Fibroblast of lung (primary cell): ENCODE measurements at places on chromosomes 16 and 17. TPM values are rescaled to one million over a fixed set of nuclear protein-coding genes. Genes with fewer than 3 reads are reported as not detected.
A peak's percentile ranks its signal among the peaks of the same experiment; 100 is the strongest.

Gene MYOCD
- 0.17 and 0.26 TPM in 2 replicates for total RNA-seq

Gene KRTAP1-5
- total RNA-seq = 0.17 TPM in 1 of 2 replicates, not detected in the other

Gene USH1G
- under 0.01 TPM in 1 of 2 replicates, not detected in the other for total RNA-seq

Gene CCL14
- not detected in 2 replicates for total RNA-seq

Gene SLC35G6
- total RNA-seq = not detected in 2 replicates

Gene CHAD
- total RNA-seq = not detected in 2 replicates

Gene CHCT1
- total RNA-seq = 0.26 TPM in 1 of 2 replicates, not detected in the other

Gene OR2C1
- under 0.01 and 0.17 TPM in 2 replicates for total RNA-seq

Gene MYL4
- total RNA-seq = not detected in 2 replicates

Gene PIMREG
- total RNA-seq = 1.5 and 10.6 TPM in 2 replicates

Gene PRCD
- total RNA-seq = 4.1 and 4.3 TPM in 2 replicates

Gene GPRC5B
- total RNA-seq = 4.5 and 6.4 TPM in 2 replicates

Gene TBC1D3D
- total RNA-seq = 0.77 TPM in 1 of 2 replicates, not detected in the other

Gene KRT17
- total RNA-seq = 0.26 and 0.50 TPM in 2 replicates

Gene NPIPB8
- total RNA-seq = 0.17 TPM in 1 of 2 replicates, not detected in the other

Gene PLLP
- not detected in 2 replicates for total RNA-seq

GRCh38 chr17:81831957-81832607 lies 1.0 kb downstream of the MCRIP1 start:
- peak; percentile 45 for DNase-seq

DNA sequence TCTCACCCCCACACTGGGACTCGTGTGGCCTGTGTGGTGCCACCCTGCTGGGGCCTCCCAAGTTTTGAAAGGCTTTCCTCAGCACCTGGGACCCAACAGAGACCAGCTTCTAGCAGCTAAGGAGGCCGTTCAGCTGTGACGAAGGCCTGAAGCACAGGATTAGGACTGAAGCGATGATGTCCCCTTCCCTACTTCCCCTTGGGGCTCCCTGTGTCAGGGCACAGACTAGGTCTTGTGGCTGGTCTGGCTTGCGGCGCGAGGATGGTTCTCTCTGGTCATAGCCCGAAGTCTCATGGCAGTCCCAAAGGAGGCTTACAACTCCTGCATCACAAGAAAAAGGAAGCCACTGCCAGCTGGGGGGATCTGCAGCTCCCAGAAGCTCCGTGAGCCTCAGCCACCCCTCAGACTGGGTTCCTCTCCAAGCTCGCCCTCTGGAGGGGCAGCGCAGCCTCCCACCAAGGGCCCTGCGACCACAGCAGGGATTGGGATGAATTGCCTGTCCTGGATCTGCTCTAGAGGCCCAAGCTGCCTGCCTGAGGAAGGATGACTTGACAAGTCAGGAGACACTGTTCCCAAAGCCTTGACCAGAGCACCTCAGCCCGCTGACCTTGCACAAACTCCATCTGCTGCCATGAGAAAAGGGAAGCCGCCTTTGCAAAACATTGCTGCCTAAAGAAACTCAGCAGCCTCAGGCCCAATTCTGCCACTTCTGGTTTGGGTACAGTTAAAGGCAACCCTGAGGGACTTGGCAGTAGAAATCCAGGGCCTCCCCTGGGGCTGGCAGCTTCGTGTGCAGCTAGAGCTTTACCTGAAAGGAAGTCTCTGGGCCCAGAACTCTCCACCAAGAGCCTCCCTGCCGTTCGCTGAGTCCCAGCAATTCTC lies 27.4 kb downstream of the STH start:
- DNase-seq = no peak

GRCh38 chr16:75019007-75019406 lies 20.2 kb downstream of the ZNRF1 start:
- no peak for DNase-seq

DNA sequence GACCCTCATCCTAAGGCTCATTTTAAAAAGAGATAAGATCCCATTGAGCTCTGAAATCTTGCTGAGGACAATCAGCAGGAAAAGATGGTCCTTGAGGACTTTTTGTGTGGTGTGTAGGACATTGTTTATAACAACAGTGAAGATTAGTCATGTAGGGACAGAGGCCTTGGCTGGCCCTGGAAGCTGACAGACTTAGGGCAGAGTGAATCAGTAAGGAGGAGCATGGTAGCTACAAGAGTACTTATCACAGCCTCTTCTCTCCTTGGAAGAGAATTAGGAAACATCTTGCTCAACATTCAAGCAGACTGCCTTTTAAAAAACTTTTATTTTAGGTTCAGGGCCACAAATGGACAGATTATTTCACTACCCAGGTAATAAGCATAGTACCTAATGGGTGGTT lies 665.9 kb upstream of the SALL1 start:
- peak; percentile 50 for DNase-seq

GRCh38 chr17:48131216-48131824 lies 23.8 kb downstream of the SNX11 start:
- DNase-seq = peak; percentile 79

DNA sequence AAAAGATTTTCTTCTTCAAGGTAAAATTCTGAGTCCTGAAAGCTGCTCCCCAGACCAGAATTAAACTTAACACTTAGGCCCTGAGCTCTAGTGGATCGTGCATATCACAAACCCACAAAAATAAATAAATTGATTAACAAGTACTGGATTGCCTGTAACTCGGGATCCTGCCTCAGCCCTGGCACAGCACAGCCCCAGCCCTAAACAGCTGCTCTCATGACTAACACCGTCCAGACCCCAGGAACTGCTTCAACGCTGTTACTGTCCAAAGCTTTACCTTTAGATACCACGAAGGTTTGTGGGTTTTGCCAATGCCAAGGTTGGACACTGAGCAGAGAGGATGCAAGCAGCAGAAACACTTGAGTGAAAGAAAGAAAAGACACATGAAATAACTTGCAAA lies 172.5 kb downstream of the COPRS start:
- DNase-seq = peak; percentile 39

DNA sequence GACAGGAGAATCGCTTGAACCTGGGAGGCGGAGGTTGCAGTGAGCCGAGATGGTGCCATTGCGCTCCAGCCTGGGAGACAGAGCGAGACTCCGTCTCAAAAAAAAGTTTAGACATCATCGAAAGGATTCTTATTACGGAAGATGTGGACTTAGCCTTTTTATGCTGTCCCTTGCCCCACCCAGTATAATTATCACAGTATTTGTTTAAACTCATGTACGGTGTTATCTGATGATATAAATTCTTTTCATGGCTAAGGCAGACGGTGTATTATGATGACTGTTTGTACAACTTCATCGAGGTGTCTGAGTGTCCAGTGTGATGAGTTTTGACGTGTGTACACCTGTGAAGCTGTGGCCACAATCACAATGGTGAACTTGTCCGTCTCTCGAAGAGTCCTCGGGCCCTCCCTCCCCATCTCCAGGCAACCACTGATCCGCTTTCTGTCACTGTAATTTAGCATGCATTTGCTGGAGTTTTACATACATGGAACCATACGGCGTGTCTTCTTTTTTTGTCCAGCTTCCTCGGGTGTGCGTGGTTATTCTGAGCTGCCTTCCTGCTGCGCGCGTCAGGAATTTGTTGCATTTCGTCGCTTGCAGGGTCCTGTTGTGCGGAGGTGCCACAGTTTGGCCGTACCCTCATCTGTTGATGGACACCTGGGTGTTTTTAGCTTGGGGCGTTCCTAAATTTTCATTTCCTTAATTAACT lies 26.2 kb downstream of the BAIAP2 start:
- no peak for DNase-seq

DNA sequence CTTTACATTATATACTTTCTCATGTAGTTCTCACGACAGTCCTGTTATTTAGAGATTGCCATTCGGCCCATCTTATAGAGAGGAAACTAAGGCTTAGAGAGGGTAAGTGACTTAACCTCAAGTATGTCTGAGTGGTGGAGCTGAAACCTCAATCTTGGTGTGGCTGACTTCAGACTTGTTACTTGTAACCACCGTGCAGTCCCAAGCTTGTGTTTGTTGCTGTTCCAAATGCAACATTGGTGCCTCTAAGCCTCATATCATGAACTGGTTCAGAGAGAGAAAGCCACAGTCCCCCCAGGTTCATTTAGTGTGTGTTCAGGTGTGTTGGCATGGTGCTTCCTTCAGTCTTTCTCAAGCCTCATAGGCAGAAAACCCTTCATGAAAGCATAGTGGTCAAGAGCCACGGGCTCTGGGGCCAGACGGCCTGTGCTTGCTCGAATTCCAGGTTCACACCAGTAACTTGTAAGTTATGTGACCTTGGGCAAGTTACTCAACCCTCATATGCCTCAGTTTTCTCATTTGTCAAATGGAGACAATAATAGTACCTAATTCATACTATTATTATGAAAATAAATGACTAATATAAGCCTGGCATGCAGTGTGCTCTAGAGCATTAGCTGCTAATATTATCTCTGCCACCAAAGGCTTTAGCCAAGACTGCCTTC lies 39.9 kb downstream of the CDH1 start:
- DNase-seq = no peak

DNA sequence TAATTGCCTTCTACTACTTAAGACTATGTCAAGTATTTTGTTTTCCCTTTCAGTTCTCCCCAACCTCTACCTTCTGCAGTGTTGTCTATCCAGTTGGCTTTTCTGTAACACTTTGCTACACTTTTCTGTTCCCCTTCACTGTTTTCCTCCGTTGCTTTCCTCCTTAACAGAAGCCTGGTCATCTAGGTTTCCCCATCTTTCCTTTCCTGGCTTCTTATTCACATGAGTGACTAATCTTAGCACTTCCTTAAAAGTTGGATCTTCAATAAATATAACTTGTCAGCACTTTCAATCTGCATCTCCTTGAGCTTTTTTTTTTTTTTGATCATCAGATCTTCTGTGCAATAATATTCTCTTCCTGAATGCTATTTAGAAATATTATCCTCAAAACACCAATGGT lies 2.8 kb upstream of the SLFN11 start:
- no peak for DNase-seq

DNA sequence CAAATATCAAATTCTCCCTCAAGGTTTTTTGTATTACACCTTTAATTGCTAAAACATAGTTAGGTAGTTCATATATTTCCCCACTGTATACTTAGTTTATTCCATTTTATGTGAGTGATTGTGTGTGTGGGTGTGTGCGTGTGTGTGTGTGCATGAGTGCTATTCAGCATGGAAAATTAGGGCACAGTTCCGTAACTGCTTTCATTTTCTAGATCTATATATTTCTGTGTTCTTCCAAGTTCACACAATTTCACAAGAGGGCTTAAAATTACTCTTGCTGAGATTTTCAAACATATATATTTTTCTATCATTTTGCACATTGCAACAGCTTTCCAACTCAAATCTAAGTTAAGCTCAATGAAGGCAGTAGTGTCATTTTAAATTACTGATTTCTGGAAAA lies 782.9 kb upstream of the SOX9 start:
- peak; percentile 66 for DNase-seq

DNA sequence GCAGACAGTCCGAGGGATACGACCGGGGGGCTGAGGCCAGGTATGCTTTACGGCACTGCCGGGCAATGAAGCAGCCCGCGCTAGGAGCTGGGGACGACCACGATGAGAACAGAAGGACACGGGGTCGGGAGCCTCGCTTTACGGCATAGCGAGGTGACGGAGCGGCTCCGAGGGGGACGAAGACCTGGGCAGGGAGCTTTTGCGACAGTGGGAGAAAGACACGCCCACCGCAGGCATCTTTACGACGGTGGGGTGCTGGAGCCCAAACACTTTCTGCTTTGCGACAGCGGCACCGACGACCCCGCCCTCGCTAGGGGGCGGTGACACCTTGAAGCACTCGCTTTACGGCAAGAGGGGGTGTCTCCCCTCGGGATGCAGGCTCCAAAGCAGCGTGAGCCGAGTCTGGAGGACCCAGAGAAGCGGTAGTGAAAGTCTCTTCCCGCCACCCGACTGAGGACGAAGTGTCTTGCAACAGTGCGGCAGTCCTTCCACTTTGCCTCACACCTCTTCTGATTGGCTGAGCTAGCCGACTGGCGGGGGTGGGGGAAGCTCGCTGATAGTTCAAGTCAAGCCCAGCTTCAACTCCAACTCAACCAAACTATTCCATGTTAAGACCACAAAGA lies 350 bp upstream of the NEURL4 start:
- peak; percentile 100 for DNase-seq

DNA sequence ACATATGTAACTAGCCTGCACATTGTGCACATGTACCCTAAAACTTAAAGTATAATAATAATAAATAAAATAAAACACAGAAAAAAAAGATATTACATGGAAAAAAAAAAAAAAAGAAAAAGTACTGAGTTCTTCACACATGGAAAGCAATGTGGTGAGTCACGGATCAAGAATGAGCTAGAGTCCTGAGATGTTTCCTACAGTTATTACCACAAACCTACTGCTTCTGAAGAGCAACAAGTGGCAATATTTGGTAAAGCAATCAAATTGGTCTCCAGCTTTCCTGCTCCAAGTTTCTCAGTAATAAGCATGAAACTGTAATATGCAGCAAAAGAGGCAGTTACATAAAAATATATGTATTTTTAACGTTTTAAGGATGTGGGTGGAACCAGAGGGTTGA lies 223.3 kb upstream of the SALL1 start:
- peak; percentile 68 for DNase-seq

DNA sequence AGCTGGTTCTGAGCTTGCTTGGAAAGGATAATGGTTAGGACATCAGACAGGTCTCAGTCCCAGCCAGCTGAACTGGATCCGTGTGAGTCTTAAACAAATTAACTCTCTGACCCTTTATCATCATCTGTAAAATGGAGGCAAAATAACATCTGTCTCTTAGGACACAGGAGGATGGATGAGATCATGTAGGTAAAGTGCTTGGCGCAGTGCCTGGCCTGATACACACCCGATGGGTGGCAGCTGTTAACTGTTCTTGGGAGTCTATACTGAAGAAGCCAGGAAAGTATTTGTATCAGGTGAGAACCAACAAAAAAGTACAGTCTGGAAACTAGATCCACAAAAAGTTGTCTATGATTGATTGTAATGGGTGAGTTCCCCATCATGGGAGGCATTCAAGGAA lies 188.6 kb downstream of the C16orf78 start:
- no peak for DNase-seq

DNA sequence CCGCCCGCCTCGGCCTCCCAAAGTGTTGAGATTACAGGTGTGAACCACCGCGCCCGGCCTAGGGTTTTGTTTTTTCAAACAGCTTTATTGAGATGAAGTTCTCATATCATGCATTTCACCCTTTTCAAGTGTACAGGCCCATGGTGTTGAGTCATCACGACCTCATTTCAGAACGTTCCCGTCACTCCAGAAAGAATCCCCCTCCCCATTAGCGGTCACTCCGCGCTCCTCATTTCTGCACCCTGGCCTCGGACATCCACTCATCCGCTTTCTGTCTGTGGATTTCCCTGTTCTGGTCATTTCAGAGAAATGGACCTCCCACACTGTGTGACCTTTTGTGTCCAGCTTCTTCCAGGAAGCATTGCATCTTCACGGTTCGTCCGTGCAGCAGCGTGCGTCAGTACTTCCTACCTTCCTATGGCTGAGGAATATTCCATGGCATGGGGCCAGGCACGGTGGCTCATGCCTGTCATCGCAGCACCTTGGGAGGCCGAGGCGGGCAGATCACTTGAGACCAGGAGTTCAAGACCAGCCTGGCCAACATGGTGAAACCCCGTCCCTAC lies 135.2 kb upstream of the GSE1 start:
- no peak for DNase-seq

DNA sequence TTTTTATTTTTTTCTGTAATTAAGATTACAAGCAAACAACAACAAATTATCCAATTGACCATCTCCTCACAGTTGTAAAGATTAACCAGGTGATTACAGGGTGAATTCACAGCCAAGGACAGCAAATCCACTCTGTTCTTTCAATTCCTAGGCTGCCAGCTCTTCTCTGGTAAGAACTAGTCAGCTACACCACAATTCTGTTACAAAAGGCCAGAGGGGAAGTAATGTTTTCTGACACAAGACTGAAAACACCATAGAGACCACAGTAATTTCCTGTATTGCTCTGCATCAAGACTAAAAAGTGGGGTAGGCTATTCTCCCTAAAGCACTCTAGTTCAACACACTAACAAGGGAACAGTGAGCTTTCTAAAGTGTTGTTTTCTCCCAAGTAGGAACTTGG lies 10.6 kb downstream of the CA10 start:
- DNase-seq = no peak

GRCh38 chr16:51757505-51757904 lies 606.4 kb upstream of the SALL1 start:
- DNase-seq = no peak
